Kasumi-1 (cell line): ENCODE measurements at places on chromosomes 11 and 22.

GRCh38 chr11:15483205-15483604 lies 368.5 kb downstream of the INSC start:
- no peak for DNase-seq

DNA sequence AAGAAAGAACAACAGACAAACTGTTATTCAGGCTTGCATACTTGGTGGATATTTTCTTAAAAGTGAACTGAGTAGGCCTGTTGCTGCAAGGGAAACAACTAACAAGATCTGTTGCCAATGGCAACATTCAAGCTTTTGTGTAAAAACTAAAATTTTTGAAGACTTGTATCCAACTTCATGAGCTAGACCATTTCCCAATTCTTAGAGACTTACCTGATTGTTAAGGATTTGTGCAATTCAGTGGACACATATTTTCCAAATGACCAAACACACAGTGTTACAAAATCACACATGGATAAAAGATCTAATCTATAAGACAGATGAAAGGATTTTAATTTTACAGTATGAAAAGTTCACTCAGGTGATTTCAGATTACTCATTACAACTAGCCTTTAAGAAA lies 564.1 kb downstream of the CNTN5 start:
- DNase-seq, result no peak

DNA sequence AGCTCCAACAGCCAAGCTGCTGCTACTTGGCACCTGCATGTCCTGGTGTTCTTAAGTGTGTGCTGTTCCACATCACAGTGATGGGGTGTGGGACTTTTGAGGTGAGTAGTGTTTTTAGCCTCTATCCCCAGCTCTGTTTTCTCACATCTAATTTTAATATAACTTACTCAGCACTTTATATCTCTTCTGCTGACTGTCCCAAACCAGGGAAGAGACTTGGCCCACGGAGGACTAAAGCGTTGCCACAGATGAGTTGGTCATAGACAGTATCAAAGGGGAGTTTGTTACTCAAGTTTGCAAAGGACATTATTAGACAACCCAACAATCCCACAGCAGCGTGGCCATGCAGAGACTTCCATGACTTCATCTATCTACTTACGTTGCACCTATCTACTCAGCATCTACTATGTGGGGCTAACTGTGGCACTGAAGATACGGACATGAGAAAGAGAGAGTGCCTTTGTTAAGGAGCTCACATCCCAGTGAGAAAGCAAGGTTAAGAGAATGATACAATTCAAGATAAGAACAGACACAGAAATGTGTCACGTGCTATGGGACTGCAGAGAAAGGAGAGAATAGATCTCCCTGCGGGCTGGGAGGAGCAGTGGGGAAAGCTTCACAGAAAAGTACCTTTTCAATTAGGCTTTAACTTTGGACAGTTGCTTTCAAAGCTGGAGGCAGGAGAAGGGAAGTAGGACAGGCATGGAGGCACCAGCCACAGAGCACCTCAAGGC lies 82.4 kb downstream of the ME3 start:
- DNase-seq, result no peak

- DNase-seq, result no peak
Measured at GRCh38 chr22:47287516-47287915, 525.1 kb downstream of the TBC1D22A start.

DNA sequence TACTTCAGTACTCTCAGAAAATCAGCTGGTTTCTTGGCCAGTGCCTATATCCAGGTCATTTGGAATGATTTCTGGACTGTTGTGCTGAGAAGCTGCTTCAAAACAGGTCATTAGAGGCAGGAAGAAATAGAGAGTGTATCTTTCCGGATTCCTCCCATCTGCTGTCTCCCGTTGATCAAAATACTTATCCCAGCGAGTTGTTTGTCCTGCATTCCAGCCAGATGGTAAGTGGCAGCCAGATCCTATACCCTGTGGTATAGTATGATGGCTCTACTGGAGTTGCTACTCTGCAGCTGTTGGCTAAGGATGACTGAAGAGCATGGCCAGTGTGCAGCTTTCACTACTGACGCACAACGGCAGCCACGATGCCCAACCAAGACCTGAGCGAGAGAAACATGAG lies 560.9 kb upstream of the ANO5 start:
- DNase-seq, result no peak

GRCh38 chr11:110874437-110875030 lies 162.3 kb upstream of the ARHGAP20 start:
- DNase-seq, result no peak

DNA sequence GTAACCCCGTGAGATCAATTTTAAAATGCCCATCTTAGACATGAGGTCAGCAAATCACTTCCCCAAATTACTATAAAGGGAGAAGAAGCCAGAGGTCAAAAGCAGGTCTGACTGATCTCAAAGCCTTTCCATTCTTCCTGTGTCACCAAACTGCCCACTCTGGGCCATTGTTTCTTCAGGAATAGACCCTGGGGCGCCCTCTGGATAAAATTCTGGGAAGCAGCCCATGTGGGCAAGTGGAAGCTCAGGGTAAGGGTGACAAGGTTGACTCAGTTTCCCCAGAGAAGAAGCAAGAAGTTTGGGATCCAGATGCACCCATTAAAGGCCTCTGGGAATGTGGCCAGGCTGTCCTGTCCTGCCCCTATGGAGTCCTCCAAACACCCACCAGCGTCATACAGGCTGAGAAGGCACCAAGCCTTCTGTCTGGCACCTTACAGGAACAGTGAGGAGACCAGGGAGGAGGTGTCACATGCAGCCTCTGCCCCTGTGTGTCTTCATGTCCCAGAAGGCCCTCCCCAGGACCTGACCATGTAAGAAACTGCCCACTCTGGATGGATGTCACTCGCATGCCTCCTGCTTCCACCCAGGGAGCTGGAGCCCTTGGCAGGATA lies 50.1 kb downstream of the CHST1 start:
- DNase-seq, result no peak

- no peak for DNase-seq
Measured at GRCh38 chr11:125425601-125426000, 70.5 kb downstream of the FEZ1 start.

- DNase-seq, result no peak
Measured at GRCh38 chr22:48941903-48942575, 885.6 kb downstream of the BRD1 start.

DNA sequence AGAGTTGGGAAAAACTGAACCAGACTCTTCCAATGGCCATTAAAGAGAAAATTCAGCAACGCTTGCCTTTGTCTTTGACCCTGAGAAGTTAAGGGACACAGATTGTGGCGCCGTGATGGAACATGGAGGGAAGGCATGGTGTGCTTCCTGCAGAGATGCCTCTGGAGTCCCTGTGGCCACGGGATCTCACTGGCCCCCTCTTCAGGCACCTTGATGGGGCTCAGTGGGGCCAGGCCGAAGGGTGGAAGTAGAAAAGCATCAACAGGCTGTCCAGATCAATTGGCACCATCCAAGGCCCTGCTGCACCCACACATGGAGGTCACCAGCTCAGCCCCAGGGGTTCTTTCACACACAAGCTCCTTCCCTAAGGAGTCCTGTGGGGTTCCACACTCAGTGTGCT lies 42.9 kb downstream of the MORC2 start:
- no peak for DNase-seq

- no peak for DNase-seq
Measured at GRCh38 chr11:14518820-14519219, 1.4 kb downstream of the PSMA1 start.

GRCh38 chr11:7622721-7623120 lies 50.6 kb downstream of the CYB5R2 start:
- DNase-seq, result no peak

DNA sequence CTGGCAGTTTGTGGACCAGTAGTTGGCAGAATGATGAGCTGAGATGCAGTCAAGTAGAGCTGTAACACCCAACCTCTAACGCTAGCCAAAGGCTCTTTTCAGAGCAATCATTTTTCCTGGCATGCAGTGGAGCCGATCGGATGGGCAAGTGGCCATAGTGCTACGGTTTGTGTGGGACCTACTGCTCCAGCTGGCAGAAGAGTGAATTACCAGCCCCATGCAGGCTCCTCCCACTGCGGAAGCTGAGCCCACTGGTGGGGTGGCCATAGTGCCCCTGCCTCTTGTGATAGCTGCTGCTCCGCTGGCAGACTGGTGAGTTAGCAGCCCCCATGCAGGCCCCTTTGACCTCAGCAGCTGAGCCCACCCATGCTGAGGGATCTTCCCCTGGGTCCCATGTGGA lies 27.0 kb upstream of the SC5D start:
- no peak for DNase-seq

GRCh38 chr22:47023871-47024270 lies 261.4 kb downstream of the TBC1D22A start:
- no peak for DNase-seq

GRCh38 chr11:19232910-19233503 lies 7.7 kb downstream of the E2F8 start:
- no peak for DNase-seq

- no peak for DNase-seq
Measured at GRCh38 chr11:128331317-128331716, 256.0 kb downstream of the ETS1 start.

DNA sequence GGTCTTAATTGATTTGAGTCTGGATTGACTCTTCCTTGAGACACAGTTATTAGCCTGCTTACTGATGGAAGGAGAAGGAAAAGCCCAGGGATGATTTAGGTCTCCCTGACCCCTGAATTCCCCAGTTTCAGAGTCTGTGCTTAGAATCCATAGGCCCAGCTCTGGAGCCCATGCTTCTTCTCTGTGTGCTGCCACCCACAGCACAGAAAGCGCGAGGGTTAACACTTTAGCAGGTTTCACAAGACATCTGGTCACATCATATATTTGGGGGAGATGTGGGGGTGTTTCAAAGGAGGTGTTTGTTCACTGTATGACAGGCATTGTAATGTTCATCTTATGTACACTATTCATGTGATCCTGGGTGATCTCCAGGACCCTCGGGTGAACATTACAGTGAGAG lies 107.0 kb downstream of the PPP6R3 start:
- DNase-seq, result no peak

DNA sequence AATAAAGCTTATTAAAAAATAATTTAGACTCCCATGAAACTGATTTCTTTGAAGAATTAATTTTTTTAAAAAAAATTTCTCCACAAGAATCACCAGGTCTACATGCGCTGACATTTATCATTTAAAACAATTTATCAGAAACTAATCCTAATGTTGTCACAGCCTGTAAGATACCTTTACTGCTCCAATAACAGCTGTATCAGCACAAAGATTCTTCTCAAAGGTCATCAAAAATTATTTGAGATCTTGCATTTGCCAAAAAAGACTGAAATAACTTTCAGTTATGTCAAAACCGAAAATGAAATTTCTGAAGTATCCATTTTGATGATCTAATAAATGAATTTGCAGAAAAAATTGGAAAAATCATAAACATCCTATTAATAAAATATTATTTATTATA lies 8.1 kb downstream of the KRTAP5-5 start:
- no peak for DNase-seq

- DNase-seq, result no peak
Measured at GRCh38 chr11:130732476-130732875, 183.8 kb downstream of the SNX19 start.

DNA sequence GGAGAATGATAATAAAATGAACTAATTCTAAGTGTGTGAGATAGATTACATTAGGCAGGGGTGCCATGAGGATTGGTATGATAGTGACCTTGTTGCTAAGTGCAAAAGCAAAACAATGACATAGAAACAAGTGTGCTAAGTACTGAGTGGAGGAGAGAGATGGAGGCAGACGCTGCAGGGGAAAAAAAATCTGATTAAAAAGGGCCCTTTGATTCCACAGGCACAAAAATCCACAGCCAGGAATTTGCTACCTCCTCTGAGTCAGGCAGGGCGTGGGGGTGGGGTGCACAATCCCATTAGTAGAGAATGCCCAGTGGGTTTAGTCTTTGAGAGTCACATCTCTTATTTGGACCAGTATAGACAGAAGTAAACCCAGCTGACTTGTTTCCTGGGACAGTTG lies at the start of gene CNTF:
CNTF (plus strand) TSS at position 322 of the 400 bp plus-strand sequence. CDS start 88 bp downstream, outside the sequence.
- no peak for DNase-seq
